ENCODE measurements at places on chromosomes 11 and 22.

GRCh38 chr11:8917157-8917825, 6.3 kb downstream of the AKIP1 start:
- no peak for DNase-seq

GRCh38 chr11:20376162-20376730, 11.3 kb upstream of the PRMT3 start:
- no peak for DNase-seq

DNA sequence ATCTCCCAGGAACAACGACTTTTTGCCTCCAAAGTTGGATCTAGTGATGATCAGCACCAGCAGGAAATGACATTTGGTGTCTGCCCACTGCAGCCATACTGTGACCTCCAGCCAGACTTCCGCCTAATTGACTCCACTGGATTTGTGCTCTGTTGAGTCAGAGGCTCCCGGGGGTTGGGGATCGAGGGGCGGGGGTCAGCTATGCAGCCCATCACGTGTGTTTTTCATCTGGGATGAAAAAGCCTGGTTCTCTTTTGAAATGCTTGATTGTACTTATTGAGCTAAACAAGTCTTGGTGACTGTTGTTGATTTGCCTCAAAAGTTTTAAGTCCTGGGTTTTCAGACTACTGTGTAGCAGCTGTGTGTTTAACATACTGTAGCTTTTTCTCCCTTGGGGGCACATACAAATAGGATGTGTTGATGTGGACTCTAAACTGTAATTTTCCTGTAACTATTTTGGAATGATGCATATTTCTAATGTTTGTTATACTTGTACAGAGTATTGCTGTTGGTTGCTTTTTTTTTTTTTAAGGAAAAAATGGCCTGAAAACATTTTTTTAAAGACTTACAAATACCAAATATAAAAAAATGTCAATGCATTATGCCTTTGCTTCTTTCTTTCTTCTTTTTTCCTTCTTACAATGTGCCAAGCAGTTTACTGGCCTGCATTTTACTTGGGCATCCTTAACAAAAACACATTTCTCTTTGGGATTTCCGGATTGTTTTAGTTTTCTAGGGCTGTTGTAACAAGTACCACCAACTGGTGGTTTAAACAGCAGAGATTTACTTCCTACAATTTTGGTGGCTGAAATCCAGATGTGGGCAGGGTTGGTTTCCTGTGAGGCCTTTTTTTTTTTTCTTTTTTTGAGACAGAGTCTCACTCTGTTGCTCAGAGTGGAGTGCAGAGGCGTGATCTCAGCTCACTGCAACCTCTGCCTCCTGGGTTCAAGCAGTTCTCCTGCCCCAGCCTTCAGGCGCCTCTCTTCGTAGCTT, 46.1 kb upstream of the OR4B1 start:
- no peak for DNase-seq

- no peak for DNase-seq
Measured at GRCh38 chr11:72398058-72398758, 36.1 kb downstream of the CLPB start.

GRCh38 chr22:48098243-48098920, 1335.9 kb downstream of the TBC1D22A start:
- no peak for DNase-seq

- no peak for DNase-seq
Measured at GRCh38 chr11:103870821-103871309, 165.6 kb upstream of the DDI1 start.

- no peak for DNase-seq
Measured at GRCh38 chr22:37023743-37024338, 4.3 kb downstream of the MPST start.

- no peak for DNase-seq
Measured at GRCh38 chr11:48109046-48109666, 107.5 kb upstream of the OR4B1 start.

DNA sequence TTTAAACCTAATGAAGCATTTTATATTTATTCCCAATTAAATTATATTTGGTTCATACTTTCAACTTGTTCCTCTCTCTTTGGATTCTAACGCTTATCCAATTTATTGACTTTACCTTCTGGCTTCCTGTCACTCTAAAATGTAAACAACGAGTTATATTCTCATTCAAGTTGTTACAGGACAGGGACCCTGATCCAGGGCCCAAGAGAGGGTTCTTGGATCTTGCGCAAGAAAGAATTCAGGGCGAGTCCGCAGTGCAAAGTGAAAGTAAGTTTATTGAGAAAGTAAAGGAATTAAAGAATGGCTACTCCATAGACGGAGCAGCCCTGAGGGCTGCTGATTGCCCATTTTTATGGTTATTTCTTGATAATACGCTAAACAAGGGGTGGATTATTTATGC, 405.6 kb upstream of the API5 start:
- no peak for DNase-seq

DNA sequence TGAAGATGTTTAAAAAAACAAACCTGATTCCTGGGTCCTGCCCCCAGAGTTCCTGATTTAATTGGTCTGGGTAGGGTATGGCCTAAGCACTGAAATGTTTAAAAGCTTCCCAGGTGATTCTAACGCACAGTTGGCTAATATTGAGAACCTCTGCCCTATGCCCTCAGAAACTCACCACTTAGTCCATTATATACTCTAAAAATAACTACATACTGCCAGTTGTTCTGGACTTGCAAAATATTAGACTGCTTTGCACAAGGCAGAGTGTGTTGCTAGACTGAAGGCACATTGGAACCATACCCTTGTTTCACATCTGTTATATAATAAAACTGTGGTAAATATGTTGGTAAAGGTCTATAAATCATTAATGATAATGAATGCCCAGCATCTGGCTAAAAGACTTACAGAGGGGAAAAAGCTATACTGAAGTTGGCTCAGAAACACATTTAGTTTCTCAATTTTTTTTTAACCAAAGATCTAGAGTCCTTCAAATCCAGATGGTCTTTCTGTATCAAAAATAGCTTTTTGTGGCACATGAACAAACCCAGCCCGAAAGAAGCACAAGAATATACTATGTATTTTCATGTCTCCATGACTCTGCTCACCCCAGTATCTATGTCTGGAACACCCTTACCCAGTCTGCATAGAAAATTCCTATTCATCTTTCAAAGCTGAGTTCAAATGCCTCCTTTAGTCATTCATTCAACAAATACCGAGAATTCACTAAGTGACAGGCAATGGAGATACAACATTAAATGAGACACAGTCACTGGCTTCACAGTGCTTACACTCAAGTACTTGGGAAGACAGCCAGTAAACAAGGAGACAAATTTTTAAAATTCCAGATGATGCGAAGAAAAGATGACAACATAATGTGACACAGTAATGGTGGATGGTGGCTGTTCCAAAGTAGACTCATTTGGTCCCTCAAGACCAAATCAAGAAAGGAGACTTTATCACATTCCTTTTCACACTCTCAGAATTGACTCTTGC, 44.1 kb downstream of the RBFOX2 start:
- DNase-seq = no peak

DNA sequence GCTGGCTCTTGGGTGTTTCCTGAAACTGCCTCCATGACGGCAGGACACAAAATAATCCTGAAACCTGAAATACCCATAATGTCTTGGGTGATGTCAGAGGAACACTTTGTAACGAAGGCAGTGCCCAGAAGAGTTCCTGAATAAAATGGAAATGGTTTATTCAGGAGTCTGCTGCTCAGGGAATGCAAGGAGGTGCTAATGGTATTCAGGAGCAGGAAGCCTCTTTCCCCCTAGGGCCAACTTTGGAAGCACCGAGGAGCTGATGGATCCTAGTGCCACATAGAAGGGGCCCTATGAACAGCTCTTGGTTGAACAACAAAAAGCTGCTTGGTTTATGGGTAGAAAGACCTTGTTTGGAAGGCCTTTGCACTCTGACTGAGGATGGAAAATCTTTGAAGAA, 15.5 kb downstream of the TREH start:
- DNase-seq = no peak

DNA sequence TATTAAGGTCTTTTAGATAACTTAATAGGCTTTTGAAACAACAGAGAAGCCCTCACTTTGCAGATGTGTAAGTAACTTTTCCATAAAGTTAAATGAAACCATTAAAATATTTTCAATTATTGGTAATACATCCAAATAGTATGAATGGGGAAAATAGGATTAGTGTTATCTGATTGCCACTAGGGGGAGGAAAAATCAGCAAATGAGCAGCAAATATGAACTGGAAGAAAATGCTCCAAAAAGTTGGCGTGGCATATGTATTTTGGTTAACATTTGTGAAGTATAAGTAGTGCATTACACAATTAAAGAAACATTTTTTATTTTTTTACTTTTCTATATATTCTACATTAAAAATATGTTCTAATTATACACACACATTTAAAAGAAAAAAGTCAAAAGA, 259.8 kb upstream of the ANO5 start:
- no peak for DNase-seq

GRCh38 chr11:97570636-97571035, 1180.8 kb downstream of the JRKL start:
- no peak for DNase-seq

DNA sequence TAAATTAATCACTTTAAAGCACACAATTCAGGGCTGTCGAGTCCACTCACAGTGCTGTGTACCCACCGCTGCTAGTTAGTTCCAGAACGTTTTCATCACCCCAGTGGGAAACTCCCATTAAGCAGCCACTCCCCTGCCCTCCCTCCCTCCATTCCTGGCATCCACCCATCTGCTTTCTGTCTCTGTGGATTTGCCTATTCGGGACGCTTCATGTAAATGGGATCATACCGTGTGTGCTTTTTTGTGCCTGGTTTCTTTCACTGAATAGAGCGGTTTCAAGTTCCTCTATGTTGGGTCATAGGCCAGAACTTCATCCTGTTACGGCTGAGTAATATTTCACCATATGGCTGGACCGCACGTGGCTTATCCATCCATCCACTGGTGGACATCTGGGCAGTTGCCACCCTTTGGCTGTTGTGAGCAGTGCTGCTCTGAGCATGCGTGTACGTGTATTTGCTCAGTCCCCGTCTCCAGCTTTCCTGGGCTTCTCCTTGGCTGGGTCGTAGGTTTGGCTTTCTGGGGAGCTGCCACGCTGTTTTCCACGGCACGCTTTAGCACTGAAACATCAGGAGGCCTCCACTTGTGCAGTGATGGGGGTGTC, 30.1 kb downstream of the ARHGAP8 start:
- DNase-seq = no peak

GRCh38 chr11:45949992-45950407, 27.5 kb downstream of the LARGE2 start:
- no peak for DNase-seq

GRCh38 chr11:123416566-123416965, 13.5 kb upstream of the GRAMD1B start:
- DNase-seq = no peak

GRCh38 chr22:31193092-31193491, 19.0 kb upstream of the LIMK2 start:
- no peak for DNase-seq

GRCh38 chr11:86593833-86594232, 78.6 kb downstream of the ME3 start:
- DNase-seq = no peak

DNA sequence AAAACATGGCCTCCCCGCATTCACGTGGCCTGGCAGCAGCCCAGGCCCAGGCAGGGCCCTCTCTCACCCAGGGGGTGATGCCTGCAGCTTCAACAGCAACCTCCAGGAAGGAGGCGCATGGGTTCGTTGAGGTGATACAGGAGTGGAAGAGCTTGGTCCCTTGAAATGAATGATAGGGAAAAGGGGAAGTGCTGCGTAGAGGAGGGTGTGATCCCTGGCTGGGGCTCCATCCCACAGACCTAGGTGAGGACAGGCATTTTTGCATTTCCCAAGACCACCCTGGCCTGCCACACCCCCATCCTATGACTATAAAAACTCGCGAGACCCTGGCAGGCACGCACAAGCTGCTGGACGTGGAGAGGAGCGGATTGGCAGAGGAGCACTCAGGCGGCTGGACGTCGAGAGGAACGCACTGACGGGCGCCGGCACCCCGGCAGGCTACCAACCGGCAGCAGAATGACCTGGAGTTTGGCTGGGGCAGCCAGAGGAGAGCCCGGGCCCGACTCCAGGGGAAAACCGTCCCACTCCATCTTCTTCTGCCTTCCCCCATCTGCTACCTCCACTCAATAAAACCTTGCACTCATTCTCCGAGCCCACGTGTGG, 32.6 kb downstream of the RTN4R start:
- no peak for DNase-seq

DNA sequence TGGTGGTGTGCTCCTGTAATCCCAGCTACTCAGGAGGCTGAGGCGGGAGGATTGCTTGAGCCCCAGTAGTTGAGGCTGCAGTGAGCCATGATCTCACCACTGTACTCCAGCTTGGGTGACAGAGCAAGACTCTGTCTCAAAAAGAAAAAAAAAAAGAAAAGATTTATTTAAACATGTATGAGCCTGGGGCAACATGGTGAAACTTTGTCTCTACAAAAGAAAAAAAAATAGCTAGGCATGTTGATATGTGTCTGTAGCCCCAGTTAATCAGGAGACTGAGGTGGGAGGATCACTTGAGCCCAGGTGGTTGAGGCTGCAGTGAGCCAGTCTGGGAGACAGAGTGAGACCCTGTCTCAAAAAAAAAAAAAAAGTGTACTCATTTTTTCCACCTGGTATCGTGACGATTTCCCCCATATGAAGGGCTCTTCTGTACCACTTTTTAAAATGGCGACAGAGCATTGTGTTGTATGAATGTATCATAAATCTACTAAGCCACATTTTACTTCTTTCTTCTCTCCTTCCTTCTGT, 16.4 kb upstream of the KCTD14 start:
- no peak for DNase-seq

- no peak for DNase-seq
Measured at GRCh38 chr11:119237515-119237914, 31.4 kb downstream of the CBL start.

DNA sequence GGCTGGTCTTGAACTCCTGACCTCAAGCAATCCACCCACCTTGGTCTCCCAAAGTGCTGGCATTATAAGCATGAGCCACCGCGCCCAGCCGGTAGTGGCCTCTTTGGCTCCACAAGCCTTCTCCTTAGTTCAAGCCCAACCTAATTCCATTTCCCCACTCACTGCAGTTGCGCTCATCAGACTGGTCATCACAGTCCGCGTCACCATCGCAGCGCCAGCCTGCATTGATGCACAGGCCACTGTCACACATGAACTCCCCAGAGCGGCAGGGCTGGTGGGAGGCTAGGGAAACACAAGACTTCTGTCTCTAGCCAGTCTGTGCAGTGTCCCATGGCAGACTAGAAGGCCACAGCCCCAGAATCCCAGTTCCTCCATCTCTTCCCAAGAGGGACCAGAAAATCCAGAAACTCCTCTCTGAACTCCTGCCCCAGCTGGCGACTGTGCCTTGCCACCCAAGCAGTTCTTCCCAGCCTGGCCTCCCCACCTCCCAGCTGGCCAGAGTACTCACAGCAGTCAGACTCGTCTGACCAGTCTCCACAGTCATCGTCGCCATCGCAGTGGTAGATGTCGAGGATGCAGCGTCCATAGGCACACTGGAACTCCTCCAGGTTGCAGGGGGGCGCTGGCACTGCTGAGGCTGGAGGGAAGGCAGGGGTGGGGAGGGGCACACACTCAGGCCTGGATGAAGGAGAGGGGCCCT, 19.8 kb downstream of the LRP4 start:
- DNase-seq = no peak

DNA sequence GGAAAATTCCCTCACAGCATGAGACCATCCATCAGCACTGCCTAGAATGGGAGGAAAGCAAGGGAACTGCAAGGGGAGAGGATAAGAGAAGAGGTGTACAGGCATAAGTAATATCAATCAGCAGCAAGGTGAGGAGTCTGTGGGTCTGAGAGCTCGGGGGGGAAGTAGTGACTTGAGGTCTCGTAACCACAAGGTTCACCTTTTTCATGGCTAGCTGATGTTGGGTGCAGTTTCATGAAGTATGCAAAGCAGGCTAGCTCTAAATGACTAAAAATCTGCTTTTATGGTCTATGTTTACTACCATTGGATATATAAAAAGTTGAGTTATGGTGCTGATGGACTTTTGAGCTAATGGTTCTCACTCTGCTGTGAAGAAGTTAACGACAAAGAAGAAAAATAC, 35.8 kb downstream of the OR4C6 start:
- DNase-seq = no peak
